ENCODE measurements at places on chromosomes 11 and 22.

DNA sequence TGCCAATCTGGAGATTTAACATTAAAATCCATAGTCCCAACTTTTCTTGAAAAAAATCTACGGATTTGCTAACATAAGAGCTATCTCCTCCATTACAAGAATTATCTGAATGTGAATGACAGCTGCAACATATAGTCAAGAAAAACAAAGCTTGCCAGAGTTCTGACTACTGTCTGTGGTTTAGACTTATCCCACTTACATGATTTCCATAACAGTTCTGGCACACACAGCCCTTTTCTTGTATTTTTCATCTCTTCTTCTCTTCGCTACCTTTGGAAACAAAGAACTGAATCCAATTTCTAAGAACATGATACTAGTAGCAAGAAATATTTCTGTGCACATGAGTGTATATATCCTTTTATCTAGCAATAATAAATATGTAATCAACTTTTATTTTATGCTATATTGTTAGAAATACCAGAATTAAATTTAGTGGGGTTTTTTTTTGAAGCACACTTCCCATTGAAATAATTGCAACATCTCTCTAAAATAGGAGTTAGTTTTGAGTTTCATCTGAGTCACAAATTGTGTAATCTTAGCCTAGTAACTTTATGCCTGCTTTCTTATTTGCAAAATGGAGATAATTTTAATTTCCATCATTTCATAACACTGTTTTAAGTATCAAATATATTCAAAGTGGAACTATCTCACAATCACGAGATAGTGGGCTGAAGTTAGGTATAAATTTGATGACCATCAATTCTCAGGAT lies 1217.6 kb downstream of the JRKL start:
- no peak for DNase-seq

GRCh38 chr11:1128311-1129142 lies 29.2 kb upstream of the MUC5AC start:
- no peak for DNase-seq

DNA sequence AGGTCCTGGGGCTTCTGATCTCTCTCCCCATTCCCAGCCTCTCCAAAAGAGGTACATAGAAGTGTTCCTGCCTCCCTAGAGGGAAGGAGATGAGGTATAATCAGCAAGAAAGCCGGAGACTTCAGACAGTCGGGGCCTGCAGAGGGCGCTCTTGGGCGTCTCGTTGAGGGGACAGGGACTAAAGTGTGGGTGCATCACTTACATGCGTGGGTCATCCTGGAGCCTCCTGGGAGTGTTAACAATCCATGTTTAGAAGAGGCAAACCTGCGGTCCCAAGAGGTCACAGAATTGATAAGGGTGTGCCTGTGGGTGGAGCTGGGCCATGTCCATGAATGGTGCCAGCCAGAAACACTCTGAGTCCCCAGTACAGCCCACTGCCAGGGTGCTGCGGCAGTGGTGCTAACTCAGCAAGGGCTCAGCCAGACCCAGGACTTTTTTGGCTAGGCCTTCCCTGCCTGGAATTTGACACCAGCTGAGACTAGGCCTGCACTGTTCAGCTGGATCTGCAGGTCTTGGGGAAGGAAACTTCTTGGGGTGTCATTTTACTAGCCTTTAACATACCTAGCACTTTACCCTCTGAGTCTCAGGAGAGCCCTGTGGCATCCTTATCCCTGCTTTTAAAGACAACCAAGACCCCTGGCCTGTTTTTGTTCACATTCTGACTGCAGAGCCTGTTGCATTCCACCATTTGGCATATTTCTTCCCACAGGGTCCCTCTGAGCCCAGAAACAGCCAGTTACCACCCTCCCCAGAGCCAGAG lies 5.5 kb downstream of the YDJC start:
- DNase-seq: peak; percentile 52

DNA sequence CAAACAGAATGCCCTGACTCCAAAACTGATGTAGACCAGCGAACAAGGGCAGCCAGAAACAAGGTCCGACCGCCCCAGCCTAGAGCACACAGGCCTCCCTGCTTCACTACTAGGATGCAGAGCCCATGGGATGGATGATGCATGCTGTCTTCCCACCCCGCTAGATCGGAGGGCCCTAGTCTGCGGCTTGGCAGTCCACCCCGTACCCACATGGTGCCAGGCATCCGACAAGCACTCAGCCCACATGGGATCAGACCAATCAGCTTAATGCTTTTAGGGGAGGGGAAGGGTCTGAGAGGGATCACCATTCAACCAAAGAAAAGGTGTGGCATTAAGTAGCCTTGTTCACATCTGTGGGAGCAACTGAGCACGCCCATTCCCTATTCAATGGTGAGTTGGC lies 30.6 kb downstream of the PISD start:
- DNase-seq: no peak

DNA sequence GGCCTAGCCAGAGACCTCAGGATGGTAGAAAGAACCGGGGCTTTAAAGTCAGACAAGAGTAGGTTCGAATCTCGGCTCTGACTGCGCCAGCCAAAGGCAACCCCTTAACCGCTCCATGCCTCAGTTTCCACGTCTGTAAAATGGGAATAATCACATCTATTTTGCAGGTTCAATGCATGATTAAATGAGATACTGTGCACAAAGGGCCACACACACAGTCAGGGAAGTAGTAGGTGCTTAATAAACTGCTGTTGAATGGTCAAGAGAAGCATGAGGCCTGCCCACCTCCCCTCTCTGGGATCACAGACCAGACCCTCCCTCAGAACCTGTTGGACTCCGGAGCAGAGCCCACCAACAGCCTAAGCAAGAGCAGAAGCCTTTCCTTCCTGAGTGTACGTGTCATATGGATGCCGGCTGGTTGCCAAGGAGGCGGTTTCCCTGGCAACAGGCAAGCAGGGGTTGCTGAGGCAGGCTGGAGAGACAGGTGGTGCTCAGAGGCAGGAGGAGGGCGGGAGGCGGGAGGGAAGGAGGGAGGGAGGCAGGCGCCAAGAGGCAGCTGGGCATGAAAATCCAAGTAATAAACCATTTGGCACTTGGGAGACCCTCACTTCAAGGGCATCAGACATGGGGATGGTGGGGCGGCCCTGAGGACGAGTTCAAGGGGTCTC lies 43.9 kb downstream of the NFAM1 start:
- DNase-seq: peak; percentile 44

GRCh38 chr11:47282462-47282861 lies 12.5 kb downstream of the MADD start:
- no peak for DNase-seq

DNA sequence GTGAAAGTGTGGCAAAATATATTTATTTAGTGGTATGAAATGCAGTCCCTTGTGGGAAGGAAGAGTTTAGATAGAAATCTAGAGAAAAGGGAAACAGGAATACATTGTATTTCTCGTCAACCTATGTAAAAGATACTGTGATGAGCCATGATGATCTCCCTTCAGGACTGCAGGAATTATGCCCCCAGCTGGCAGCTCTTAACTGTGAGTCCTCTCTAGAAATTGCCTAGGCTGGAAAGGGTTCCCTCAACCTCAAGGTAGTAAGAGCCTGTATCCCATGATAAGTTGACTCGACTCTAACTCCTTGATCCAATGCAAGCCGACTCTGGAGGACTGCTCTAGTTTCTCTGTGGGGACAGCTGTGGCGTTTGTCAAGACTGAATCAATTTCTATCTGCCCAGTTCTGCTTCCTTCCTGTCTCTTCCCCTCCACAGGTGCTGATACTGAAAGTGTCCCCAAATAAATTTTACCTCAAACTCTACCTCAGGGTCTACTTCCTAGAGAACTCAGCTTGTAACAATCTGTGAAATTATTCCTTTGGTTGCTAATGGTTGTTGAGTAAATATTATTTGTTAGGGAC lies 897.3 kb downstream of the METTL15 start:
- DNase-seq: no peak

- DNase-seq: no peak
These were observed 12.5 kb downstream of the IRAG1 start for GRCh38 chr11:10680956-10681487.

GRCh38 chr22:48135592-48135991 lies 1373.1 kb downstream of the TBC1D22A start:
- DNase-seq: no peak

GRCh38 chr11:87453531-87454089 lies 415.9 kb downstream of the TMEM135 start:
- DNase-seq: peak; percentile 43

DNA sequence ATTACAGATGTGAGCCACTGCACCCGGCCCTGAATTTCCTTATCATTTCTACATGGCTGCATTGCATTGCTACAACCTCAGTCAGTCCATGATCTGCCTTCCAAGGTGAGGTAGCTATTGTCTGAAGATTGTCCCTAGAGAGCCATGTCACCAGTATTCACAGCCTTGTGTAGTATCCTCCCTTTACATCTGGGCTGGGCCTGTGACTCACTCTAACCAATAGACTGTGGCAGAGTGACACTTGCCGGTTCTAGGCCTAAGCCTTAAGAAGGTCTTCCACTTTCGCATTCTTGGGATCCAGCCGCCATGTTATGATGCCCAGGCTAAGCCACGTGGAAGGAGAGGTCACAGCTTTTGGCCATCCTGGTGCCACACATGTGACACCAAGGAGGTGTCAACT lies 10.1 kb upstream of the PLEKHB1 start:
- DNase-seq: no peak

Measured in NAMALWA (cell line).